ENCODE measurements at places on chromosomes 6 and 20. TPM values are rescaled to one million over a fixed set of nuclear protein-coding genes. Genes with fewer than 3 reads are reported as not detected.
A peak's percentile ranks its signal among the peaks of the same experiment; 100 is the strongest.

DNA sequence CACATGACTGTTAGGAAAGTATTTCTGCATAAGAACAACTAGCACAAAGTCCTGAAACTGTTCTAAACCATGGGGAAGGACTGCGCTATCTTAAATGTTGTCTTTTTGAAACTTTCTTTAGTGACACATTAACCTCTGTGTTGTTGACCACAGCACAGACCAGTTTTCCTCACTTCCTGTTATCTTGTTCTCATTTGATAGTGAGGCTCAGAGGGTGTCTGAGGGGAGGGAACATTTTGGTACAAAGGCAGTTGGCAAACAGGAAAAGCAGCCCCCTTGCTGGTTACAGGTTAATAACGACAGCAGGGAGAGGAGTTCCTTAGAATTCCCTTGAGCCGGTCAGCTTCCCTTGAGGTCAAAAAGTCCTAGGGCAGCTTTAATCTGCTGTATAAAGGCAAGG is 143.5 kb upstream of the BMP2 start:
- DNase-seq: no peak

DNA sequence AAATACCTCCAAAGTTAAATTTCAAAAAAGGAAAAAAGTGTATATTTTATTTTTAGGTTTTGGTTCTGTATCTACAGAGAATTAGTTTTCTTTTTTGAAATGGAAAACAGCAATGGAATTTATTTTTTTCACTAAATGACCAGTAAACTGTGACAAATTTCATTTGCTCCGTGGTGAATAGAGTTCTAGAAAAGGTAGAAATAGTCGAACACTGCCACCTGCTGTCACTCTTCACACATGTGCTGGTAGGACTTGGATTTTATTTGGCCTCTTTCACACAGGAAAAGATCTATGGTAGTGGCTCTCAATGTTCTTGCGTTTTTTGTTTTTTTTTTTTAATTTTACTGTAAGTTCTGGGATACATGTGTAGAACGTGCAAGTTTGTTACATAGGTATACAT is 312.5 kb downstream of the EYA4 start:
- DNase-seq: peak; percentile 75

DNA sequence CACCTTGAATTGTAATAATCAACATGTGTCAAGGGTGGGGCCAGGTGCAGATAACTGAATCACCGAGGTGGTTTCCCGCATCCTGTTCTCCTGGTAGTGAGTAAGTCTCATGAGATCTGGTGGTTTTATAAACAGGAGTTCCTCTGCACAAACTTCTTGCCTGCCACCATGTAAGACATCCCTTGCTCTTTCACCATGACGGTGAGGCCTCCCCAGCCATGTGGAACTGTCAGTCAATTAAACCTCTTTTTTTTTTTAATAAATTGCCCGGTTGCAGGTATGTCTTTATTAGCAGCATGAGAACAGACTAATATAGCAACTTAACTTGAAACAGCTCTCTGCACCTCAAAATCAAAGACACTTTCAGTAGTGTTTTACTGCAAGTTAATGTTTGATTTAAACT is 121.6 kb downstream of the OGFRL1 start:
- DNase-seq: no peak

DNA sequence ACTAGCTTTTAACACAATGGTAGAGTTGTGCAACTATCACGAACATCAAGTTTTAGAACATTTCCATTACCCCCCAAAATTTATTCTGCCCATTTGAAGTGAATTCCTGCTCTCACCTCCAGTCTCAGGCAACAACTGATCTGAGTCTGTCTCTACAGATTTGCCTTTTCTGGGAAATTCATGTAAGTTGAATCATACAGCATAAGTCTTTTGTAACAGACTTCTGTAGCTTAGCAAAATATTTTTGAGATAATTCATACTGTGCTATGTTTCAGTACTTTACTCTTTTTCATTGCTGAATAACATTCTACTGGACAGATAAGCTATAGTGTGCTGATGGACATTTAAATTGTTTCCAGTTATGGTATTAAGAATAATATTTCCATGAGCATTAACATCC is 447.3 kb upstream of the GJE1 start:
- DNase-seq: no peak

GJA1 gene
- total RNA-seq: 64.0 TPM

ADTRP gene
- total RNA-seq: 21.3 TPM

TRAPPC3L gene
- total RNA-seq: 0.39 TPM

SYCP2L gene
- total RNA-seq: 6.9 TPM
